ENCODE measurements at places on chromosomes 4 and X.

DNA sequence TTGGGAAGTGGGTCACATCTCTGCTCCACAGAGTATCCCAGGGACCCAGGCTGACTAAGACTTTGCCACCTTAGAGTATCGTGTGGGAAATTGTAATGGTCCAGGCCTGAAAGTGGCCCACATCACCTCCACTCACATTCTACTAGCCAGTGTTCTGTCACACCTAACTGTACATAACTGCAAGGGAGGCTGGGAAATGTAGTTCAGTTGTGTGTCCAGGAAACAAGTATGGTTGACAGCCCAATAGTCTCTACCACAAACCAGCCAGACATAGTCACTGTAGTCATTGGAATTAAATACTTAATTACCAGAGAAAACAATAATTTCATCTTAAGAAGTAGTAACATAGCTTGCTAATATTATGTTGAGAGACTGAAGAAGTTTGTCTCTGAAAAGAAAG, 233.4 kb upstream of the S100G start:
- DNase-seq = no peak

DNA sequence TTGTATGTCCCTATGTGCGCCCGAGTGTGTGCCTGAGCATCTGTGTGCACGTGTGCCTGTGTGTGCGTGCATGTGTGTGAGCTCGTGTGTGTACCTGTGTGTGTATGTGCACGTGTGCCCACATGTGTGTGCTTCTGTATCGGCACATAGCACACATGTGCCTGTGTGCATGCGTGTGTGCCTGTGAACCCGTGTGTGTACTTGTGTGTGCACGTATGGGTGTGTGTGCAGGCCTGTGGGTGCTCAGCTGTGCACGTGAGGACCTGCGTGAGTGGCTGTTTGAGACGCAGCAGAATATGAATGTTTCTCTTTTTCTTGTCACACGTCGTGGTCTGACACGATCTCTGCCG, 4.3 kb downstream of the AKAP17A start:
- DNase-seq = no peak

- no peak for DNase-seq
These were observed 40.0 kb downstream of the TMEM144 start for GRCh38 chr4:158250321-158250720.

DNA sequence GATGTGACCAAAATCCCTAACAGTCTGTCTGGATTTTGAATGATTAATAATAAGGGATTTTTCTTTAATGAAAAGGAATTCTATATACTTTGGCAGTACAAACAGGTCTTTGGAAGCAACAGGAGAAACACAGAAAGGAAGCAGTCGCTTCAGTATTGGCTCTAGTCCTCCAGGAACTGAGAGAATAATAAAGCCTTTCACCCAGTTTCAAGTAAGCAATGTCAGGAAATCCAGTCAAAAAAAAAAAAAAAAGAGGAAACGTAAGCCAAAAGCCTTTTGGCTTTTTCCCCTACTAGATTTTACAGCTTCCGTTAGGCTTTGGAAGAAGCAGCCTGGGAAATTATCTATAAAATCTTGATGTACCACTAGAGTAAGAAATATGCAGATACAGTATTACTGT, 61.7 kb upstream of the HDAC8 start:
- no peak for DNase-seq

DNA sequence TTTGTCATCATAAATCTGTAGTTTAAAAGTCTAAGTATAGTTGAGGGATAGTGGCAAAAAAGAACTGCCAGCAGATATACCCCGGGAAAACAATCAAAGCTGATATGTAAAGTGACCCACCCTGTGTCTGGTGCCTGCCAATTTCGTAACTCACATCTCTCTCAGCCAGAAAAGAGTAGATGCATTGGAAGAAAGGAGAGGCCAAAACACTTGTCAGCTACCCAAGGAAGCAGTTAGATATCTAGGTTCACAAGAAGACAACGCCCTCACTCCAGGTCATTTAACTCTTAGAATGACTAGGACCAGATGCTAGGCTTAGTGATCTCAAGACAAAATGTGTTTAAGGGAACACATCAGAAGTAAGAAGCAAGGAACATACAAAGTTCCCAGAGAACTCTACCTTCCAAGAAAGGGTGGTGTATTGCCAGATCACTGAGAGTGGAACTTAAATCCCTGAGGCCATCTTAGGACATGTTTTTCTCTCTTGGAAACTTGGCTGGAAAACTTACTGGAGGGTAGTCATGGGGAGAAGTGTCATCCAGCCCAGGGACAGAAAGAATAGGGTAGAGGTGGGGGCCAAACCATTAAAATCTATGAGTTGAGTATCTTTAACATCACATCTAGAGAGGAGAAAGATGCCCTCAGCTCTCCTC, 125.9 kb downstream of the SHISA3 start:
- no peak for DNase-seq

Data from activated CD4-positive, alpha-beta T cell treated with anti-CD3 and anti-CD28 coated beads for 48 hours (primary cell).